ENCODE measurements at places on chromosomes 11 and 22.

DNA sequence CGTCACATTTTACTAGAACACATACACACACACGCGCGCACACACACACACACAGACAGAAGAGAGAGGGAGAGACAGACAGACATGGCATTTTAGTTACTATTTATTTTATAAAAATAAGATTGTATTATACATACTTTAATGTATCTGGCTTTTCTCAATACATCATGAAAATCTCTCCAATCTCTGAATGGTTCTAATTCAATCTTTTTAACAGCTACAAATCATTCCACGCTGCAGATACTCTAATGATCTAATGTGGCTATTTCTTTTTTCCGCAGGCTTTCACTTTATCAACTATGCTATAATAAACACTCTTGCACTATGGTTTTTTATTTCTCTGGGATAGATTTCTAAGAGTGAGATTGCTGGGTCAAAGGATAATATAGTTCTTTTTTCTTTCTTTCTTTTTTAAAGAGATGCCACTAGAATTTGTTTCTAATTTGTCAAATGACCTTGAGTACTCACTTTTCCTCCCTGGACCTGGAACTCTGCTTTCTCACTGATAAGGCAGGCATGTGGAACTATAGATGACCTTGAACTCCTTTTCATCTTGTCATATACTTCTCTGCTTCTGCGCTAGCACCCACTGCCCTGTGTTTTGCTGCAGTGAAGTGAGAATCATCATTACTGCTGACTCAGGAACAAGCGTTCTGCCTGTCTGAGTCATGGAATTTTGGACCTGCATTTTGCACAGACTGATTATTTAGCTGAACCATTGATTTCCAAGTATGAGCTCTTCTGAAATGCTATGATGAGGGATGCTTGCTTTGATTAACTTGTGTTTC lies 4.9 kb upstream of the SLC6A5 start:
- DNase-seq, result no peak

- DNase-seq, result no peak
These were observed 19.9 kb downstream of the IGHMBP2 start for GRCh38 chr11:68923614-68924013.

DNA sequence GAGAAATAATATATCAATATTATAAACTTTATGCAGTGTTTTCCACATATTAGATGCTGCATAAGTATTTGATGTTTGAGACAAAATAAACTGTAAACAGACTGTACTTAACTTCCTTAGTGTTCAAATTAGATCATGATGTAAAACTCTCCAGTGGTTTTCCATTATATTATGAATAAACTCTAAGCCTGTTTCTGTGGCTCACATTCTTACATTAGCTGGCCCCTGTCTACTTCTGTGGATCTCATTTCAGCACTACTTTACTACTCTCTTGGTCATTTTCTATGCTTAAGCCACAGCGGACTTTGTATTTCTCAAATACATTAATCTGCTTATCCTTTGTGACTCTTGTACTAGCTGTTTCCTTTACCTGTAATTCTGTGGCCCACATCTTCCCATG lies 55.6 kb downstream of the ARHGEF12 start:
- no peak for DNase-seq

GRCh38 chr11:69855421-69855820 lies 36.2 kb upstream of the FGF3 start:
- no peak for DNase-seq

- DNase-seq, result no peak
These were observed 15.3 kb upstream of the ELFN2 start for GRCh38 chr22:37442537-37442936.

GRCh38 chr11:96708219-96708878 lies 318.5 kb downstream of the JRKL start:
- no peak for DNase-seq

DNA sequence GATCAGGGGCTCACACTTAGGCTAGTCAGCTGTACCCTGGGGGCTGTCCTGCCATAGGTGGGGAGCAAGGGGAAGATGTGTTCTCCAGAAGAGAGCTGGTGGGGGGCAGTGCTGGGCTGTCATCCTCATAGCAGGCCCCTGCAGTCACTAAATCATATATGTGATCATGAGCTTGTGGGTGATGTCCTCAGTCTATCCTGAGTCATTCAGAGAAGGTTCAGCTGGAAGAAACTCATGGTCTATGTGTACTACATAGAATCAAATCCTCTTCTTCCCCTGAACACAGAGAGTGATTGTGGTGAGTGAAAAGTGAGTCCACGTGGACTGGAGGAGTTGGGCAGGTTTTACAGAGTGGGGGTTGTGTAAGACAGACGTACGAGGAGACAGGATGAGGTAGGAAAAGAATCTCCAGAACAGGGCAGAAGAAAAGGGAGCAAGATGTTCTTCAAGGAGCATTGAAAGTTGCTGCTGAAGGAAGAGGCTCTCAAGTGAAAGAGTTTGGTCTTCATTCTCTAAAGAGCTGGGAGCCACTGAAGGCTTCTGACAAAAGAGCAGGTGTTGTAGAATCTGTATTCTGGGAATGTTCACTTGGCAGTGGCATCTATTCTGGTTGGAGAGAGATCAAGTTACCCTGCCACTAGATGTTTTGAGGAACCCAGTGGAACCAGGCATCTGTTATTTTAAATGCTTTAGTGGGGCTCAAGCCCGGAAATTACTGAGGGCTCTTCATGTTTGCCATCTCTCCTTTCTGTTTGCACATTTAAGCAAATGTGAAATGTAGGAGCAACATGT lies 68.9 kb downstream of the C22orf31 start:
- no peak for DNase-seq

DNA sequence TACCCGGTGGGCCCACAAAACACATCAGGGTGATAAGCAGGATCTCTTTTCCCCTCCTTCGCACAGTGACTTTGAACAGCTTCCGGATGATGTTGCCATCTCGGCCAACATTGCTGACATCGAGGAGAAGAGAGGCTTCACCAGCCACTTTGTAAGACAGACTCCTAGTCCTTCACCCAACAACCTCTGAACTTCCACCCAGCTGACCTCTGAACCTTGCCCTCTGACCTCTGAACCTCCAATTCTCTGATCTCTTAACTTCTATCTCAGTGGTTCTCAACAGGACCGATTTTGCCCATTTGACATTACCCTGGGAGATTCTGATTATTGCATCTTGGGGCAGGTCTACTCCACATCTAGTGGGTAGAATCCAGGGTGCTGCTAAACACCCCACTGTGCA lies 3.2 kb downstream of the NCF4 start:
- no peak for DNase-seq

- no peak for DNase-seq
These were observed 155.7 kb downstream of the CWF19L2 start for GRCh38 chr11:107301878-107302277.
